Naive thymus-derived CD8-positive, alpha-beta T cell (primary cell): ENCODE measurements at places on chromosomes 6 and 20.

DNA sequence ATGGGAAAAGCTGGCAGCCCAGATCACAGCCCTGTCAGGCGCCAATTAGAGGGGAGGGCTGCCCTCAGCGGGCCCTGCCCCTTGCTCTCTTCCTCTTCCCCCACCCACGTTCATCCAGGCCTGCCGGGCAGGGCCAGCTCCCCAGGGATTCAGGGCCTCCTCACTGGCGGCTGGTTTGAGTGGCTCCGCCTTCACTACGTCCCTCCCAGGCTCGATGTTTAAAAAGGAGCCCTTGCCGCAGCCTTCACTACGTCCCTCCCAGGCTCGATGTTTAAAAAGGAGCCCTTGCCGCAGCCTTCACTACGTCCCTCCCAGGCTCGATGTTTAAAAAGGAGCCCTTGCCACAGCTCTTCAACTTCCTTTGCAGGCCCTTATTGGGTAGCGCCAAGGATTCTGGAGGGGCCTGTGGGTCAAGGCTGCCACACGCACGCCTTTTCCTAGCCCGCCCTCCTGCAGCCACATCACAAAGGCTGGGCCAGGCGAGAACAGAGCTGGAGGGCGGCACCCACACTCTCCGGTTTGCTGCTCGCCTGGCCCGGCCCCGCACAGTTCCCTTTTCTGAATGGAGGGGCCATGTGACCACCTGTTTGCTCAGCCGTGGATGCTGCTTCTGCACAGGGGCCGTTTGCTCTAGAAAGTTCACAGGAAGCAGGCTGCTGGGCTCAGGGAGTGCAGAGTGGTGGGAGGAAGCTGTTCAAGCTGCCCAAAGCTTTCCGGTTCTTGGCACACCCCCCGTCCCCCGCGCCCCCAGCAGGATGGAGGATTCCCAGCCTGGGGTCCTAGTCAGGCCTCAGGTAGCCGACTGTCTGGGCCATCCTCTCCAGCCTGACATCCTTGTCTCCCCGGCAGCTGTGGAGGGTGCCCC, 1.6 kb downstream of the SLC17A9 start:
- peak; percentile 81 for DNase-seq

DNA sequence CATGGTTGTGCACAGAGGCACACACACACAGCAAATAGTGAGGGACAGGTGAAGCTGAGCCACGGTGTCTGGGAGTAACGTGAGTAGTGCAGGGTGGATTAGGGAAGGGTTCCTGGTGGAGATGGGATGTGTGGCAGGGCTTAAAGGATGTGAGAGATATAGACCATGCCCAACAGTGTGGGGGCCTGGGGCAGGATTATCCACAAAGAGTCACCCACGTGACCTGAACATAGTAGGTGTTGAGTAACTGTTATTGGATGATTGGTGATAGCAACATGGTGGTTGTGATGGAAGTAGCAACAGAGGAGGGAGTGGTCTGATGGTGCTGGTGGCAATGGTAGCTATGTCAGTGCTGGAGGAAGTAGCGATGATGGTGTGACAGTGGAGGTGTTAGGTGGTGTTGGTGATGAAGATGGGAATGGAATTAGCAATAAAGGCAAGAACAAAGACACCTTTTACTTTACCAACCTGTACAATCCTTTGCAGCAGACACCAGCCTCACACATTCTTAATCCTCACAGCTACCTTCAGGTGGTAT, 135.1 kb downstream of the MRPL14 start:
- DNase-seq, result no peak

- DNase-seq, result no peak
Measured at GRCh38 chr20:39986173-39986904, 702.7 kb downstream of the MAFB start.

- peak; percentile 51 for DNase-seq
Measured at GRCh38 chr6:28980852-28981430, 24.2 kb downstream of the ZNF311 start.

DNA sequence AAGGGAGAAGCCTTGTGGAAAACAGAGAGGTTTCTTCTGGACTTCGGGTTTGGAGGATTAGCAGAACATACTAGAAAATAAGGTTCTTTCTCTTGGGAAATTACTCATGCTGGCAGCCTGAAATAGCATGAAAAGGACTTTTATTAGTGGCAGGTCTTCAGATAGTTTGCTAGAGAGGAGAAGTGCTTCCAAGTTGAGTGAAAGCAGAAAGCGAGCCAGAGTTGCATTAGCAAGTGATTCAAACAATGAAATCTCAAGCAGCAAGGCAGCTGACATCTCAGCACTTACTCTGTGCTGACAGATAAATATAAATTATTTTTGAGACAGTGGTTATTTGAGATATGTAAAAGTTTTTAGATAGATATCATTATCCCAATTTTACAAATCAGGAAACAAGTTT, 91.9 kb downstream of the PLCB4 start:
- no peak for DNase-seq

- DNase-seq, result no peak
Measured at GRCh38 chr6:38162493-38163185, 343.1 kb downstream of the ZFAND3 start.

DNA sequence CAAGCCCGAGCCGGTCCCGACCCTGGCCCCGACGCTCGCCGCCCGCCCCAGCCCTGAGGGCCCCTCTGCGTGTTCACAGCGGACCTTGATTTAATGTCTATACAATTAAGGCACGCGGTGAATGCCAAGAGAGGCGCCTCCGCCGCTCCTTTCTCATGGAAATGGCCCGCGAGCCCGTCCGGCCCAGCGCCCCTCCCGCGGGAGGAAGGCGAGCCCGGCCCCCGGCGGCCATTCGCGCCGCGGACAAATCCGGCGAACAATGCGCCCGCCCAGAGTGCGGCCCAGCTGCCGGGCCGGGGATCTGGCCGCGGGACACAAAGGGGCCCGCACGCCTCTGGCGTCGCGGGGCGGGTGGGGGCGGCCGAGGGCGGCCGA, 37.5 kb downstream of the YTHDF1 start:
- DNase-seq, result no peak

- DNase-seq, result no peak
Measured at GRCh38 chr6:16765235-16765634, 4.0 kb upstream of the ATXN1 start.

DNA sequence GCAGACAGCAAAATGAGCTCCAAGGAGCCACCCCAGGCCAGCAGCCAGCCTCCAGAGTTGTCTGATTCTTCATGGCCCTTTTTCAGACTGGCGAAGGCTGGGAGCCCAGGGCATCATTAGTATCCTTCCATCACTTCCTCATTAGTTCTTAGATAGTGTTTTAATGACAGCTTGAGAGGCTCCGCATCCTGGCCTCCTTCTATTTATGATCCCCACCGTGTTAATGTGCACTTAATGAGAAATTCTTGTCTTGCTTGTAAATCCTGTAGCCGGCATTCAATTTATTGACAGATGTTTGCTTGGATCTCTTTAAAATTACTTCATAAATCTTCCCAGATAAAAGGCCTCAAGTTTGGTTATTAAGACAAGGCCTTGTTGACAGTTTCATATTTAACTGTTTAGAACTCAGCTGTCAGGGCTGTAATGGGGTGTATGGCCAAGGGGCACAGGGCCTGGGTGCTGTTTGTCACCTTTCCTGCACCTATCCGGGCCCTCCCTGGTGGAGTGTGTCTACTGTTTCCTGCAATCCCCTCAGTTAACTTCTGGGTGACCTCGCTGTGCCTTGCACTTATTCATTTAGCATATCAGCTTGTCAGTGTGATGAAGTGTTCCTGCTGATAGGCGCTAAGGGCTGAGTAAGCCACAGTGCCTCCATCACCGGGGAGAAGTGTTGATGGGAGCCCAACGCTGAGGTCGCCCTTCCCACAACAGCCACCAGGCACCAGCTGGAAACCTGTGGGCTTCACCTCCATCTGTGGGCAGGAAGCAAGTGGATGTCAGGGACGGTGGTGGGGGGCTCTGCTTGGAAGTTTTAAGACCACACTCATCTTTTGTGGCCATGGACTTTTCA, 169.3 kb downstream of the TSHZ2 start:
- DNase-seq, result no peak

DNA sequence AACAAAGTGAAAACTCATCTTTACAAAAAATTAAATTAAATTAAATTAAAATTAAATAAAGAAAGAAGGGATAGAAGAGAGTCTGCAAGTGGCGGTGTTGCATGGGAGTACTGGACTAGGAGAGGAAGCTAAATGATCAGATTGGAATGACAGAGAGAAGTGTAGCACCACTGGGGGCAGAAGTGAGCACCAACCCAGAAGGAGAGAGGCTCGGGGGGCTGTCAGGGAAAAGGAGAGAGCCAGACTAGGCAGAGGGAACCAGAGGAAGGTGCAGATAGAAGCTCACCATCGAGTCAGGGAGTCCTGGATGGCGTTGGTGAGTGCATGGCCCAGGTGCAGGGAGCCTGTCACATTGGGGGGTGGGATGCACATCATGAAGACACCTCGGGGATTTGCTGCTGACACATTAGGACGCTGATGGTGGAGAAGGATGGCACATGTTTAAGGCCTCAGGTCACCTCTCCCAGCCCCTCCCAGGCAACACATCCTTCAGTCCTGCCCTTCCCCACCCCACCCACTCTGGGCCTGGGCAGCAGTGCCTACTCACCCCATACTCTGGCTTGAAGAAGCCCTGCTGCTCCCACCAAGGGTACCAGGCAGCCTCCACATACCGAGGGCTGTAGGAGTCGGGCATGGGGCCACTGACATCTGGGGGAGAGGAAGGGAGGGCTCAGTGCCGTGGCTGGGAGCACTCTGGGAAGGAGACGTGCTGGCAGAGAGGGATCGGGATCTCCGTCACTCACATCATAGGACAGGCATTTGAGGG, 4.0 kb downstream of the VARS1 start:
- DNase-seq, result no peak

- no peak for DNase-seq
Measured at GRCh38 chr6:15426901-15427300, 181.0 kb downstream of the JARID2 start.

- DNase-seq, result no peak
Measured at GRCh38 chr6:64782877-64783276, 924.1 kb downstream of the EYS start.

GRCh38 chr6:37052027-37052628, 46.7 kb downstream of the FGD2 start:
- DNase-seq, result no peak

DNA sequence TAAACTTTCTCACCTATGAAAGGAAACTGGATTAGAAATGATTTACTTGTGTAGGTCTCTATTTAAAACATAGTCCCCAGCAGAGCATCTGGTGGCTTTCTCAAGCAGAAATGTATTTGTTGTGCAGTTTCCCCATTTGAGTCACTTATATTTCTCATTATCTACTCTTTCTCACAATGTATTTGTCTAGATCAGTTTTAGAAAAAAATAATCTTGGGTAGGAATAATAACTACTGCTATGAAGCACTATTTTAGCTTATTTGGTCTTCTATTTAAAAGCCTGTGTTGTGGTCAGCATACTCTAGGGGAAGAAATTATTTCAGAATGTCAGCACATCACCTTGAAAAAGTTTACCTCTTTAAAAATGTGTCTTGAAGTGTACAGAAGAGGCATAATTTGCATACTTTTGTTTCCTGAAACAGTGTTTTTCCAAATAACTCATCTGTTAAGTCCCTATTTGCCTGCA, 60.9 kb upstream of the PRL start:
- no peak for DNase-seq

- peak; percentile 39 for DNase-seq
Measured at GRCh38 chr6:336159-337114, 44.1 kb downstream of the DUSP22 start.

DNA sequence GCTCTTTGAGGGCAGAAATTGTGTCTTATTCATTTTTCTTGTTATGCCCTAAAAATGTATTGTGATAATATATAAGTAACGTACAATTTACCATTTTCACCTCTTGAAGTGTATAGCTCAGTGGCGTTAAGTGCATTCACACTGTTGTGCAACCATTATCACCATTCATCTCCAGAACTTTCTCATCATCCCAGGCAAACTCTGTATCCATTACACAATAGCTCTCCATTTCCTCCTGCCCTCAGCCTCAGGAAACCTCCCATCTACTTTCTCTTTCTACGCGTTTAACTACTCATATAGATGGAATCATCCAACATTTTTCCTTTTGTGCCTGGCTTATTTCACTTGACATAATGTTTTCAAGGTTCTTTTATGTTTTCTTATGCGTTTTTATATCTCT, 184.6 kb downstream of the ESR1 start:
- DNase-seq, result no peak

GRCh38 chr20:32069711-32070110, 17.7 kb downstream of the HCK start:
- DNase-seq, result no peak

GRCh38 chr6:84447651-84448050, 220.2 kb upstream of the CEP162 start:
- no peak for DNase-seq

DNA sequence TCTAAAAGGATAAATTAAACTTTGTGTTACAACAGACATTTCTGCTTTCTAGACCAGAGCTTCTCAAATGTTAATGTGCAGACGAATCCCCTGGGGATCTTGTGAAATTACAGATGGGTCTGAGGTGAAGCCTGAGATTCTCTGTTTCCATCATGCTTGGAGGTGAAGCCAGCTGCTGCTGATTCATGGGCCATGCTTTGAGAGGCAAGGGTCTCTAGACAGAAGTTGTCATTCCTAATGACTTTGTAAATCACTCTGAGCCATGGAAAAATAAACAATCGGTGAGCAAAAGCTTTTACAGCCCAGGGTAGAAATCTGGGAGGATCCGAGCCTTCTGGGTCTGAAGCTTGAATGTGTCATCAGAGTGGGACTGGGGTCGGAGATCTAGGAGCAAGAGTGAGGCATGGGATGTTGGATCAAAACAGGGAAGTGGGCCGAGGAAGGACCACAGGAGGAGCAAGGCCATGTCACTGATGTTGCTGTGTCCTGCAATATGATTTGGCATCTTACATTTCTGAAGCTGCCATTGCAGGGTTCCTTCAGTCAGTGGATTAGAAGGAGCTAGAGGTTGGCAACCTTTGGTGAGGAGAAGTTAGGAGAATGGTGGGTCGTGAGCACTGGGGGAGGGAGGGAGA, 77.3 kb downstream of the TRMT11 start:
- no peak for DNase-seq

GRCh38 chr6:38477680-38478260, 162.0 kb downstream of the BTBD9 start:
- DNase-seq, result no peak

GRCh38 chr20:25287631-25288290, 39.9 kb downstream of the PYGB start:
- DNase-seq, result peak; percentile 60

DNA sequence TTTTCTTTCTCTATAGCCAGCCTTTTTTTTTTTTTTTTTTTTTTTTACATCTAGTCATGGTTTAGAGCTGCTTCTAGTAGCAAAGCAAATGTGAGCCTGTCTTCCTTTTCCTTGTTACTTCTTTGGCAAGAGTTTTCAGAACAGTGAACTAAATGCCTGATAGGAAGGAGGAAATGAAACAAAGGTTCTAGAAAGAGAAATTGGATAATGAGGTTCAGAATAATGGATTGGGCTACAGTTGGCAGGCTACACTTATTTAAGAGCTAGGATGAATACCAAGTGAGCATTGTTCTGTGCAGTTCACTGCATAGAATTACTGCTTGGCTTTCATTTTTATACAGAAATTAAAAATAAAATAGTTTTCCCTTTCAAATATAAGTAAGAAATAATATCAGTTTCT, 78.6 kb downstream of the HIVEP1 start:
- DNase-seq, result no peak

- DNase-seq, result no peak
Measured at GRCh38 chr6:56172144-56172543, 75.2 kb downstream of the COL21A1 start.
